ENCODE measurements at places on chromosomes 5 and 9. TPM values are rescaled to one million over a fixed set of nuclear protein-coding genes. Genes with fewer than 3 reads are reported as not detected.

Gene GPX8
- total RNA-seq: 144 TPM

Gene C8G
- 1.6 TPM for total RNA-seq

Gene TAF11L4
- total RNA-seq: not detected

Gene MPDZ
- 31.0 TPM for total RNA-seq

- DNase-seq: no peak
- H3K4me1 ChIP-seq: peaks cover 16% of the 10 kb centered on the region
- H3K27ac ChIP-seq: no peak overlapping the region
- no peak overlapping the region for H3K4me3 ChIP-seq
- H3K36me3 ChIP-seq: peaks cover 45% of the 10 kb centered on the region
Observed at GRCh38 chr9:134735441-134736175, 94.0 kb downstream of the COL5A1 start.

DNA sequence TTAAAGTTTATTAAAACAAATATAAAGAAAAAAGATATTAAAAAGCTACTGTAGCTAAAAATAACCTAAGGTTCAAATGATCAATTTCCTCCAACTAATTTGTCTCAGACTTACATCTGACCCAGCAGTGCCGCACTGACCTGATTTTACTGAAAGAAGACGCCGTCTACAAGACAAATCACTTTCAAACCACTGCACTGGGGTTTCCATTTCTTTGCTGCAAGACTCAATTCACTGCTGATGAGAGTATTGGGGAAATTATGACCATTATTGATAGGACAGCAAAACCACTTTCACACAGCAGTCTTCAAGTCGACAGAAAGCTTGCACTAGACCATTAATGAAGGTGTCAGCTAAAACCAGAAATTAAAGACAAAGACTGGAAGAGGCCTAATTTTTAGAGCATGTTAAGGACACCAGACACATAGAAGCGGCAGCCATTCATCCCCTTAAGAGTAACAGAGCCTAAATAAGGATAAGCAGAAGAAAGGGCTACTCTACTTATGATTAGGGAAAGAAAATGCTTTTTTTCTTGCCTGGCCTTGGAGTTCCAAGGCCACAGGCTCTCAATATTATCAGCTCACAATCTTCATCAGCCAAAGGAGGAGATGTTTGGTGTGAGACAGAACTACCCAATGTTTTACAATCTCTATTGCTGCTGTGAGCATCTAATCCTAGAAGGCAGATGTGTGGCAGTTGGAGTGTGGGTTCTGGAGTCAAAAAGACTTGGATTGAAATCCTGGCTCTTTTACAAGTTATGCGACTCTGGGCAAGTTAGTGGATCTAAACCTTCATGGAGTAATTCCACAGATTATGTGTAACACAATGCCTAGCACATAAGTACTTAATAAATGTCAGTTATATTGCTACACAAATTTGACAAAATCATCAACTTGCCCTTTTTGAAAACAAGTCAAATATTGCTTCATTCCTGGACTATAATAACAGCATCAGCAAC, 190.7 kb downstream of the MAPKAP1 start:
- H3K4me1 ChIP-seq: peaks cover 25% of the 10 kb centered on the region
- DNase-seq: no peak
- no peaks in the 10 kb centered on the region for H3K36me3 ChIP-seq
- no peak overlapping the region for H3K27ac ChIP-seq
- H3K27me3 ChIP-seq: no peaks in the 10 kb centered on the region

- H3K27me3 ChIP-seq: no peaks in the 10 kb centered on the region
- no peaks in the 10 kb centered on the region for H3K4me1 ChIP-seq
Observed at GRCh38 chr5:91607675-91608074, 224.6 kb upstream of the ARRDC3 start.

GRCh38 chr9:127109212-127109711, 13.2 kb downstream of the ANGPTL2 start:
- no peak overlapping the region for H3K4me3 ChIP-seq
- H3K27ac ChIP-seq: no peak overlapping the region
- DNase-seq: no peak
- H3K27me3 ChIP-seq: peaks cover 5% of the 10 kb centered on the region
- H3K36me3 ChIP-seq: no peaks in the 10 kb centered on the region

GRCh38 chr5:21931116-21931515, 922.0 kb downstream of the CDH12 start:
- H3K4me3 ChIP-seq: no peak overlapping the region
- no peaks in the 10 kb centered on the region for H3K36me3 ChIP-seq
- no peak for DNase-seq
- no peaks in the 10 kb centered on the region for H3K4me1 ChIP-seq
- no peaks in the 10 kb centered on the region for H3K27me3 ChIP-seq

DNA sequence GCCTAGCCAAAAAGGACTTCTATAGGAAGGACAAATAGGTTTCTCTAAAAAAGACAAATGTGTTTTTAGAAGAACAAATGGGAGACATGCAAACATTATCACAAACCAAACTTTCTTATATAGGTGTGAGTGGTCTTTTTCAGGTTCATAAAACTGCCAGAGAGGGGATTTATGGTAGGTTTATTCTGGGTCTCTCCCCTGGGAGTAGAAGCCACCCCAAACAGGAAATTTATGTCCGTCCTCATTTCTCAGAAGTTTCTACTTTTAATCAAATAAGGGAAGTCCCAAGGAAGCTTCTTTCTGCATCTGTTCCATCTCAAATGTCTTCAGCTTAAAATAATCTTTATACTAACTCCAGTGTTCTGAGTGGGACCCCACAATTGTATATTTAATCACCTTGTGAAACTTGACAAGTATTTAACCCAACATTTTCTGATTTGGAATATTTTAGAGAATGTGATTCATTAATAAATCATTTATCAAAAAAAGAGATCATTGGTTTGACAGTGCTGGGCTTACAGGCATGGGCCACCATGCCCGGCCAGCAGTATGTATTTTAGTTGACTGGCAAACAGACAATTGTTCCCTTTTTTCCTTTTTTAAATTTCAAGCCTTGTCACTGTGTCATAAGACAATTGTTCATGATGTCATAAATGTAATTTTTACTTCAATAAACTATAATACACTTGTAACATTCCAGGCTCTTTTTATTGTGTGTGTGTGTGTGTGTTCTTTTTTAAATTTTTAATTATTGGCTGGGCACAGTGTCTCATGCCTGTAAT, 44.6 kb upstream of the GLDC start:
- H3K27me3 ChIP-seq: no peaks in the 10 kb centered on the region
- H3K27ac ChIP-seq: no peak overlapping the region
- no peaks in the 10 kb centered on the region for H3K4me1 ChIP-seq
- H3K36me3 ChIP-seq: no peaks in the 10 kb centered on the region
- DNase-seq: no peak

GRCh38 chr5:37400501-37400900, 21.4 kb downstream of the WDR70 start:
- no peaks in the 10 kb centered on the region for H3K27me3 ChIP-seq
- no peaks in the 10 kb centered on the region for H3K4me1 ChIP-seq
- H3K4me3 ChIP-seq: no peak overlapping the region
- DNase-seq: peak; percentile 18
- H3K36me3 ChIP-seq: peaks cover 11% of the 10 kb centered on the region

DNA sequence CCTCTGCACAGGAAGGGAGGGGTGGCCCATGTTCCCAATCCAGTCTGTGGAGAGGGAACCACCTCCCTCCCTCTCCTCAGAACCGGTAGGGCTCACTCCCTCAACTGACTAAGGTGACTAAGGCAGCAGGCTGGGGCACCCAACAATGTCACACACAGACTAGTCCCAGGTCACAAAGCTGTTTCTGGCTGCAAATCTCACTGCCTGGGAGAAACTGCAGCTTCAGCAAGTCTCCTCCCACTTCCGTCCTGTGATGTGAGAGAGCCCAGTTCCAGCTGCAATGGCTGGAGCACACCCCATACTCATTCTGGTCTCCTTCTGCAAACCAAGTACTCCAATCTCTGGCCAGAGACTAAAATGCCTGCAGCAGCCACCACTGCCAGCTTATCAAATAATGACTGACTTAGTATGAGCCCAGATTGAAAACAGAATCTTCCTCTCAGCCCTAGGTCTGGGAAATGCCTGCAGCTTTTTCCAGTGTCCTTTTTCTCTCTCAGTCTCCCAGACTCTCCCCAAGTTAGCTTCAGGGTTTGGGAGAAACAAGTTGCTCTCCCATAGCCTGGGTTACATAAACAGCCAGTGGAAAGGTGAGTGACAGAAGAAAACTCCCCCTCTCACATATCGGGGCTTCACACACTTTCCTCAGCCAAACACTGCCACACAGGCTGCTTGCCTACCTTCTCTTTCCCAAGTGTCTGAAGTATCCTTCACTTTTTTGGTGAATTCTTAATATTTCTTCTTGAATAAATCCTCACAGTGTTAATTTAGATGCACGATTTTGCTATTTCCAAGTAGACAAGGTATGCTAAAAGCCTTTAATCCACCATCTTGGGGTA, 247.4 kb upstream of the RASA1 start:
- H3K4me1 ChIP-seq: no peaks in the 10 kb centered on the region
- no peaks in the 10 kb centered on the region for H3K27me3 ChIP-seq
- H3K4me3 ChIP-seq: no peak overlapping the region
- DNase-seq: no peak
- H3K27ac ChIP-seq: no peak overlapping the region
- no peaks in the 10 kb centered on the region for H3K36me3 ChIP-seq

DNA sequence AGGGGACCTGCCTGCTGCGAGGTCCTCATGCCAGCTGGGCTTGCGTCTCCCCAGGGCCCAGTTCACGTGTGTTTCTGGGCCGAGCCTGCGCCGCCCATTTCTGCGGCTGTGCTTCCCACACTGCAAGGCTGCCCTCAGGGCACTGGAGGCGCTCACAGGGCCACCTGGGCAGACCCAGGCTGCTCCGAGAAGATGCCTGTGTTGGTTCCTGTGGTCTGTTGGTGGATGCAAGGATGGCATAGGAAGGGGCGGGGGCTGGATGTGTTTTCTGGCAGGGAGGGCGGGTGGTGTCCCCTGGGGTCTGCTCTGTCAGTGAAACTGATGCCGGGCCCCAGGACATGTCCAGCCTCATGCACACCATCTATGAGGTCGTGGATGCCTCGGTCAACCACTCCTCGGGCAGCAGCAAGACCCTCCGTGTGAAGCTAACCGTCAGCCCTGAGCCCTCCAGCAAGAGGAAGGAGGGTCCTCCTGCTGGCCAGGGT, 25.9 kb downstream of the NKD2 start:
- DNase-seq: no peak
- no peaks in the 10 kb centered on the region for H3K4me1 ChIP-seq
- H3K27ac ChIP-seq: no peak overlapping the region
- no peaks in the 10 kb centered on the region for H3K36me3 ChIP-seq
